ENCODE measurements at places on chromosomes 7 and 10.

DNA sequence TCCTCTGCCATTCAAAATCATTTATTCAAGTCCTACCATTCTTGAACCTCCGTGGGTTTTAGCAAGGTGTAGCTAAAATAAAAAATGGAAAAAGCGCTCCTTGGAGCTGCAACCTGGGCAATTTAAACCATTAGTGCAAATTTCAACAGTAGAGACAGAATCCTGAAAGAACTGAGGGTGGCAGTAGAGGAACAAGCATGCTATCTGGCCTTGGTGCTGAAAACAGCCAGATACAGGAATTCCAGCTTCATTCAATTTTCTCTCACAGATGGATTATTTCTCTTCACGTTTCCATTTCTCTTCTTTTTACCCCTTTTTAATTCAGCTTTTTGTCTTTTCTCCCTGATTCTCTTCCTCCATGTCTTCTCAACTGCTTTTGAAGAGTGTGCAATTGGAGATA is 77.7 kb downstream of the OTUD1 start:
- DNase-seq = peak; percentile 4

DNA sequence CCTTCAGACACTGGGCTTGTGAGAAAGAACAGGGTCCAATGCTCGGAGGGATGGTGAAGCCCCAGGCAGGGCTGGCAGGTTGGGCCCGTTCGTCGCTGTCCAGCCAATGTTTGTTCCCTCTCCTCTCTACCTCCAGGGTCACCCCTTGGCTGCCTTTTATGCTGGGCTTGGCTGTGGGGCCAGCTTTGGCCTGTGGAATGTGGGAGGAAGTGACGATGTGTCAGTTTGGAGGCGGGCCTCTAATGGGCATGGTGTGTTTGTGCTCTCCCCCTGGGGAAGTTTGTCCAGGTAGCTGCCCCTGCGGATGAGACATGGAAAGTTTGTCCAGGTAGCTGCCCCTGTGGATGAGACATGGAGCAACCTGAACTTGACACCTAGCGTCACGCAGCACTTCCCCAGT is 236.7 kb downstream of the GLRX3 start:
- no peak for DNase-seq

- DNase-seq = no peak
Measured at GRCh38 chr10:15703151-15703880, 16.4 kb downstream of the ITGA8 start.

GRCh38 chr10:5318148-5318547 is 46.6 kb upstream of the UCN3 start:
- DNase-seq = no peak

DNA sequence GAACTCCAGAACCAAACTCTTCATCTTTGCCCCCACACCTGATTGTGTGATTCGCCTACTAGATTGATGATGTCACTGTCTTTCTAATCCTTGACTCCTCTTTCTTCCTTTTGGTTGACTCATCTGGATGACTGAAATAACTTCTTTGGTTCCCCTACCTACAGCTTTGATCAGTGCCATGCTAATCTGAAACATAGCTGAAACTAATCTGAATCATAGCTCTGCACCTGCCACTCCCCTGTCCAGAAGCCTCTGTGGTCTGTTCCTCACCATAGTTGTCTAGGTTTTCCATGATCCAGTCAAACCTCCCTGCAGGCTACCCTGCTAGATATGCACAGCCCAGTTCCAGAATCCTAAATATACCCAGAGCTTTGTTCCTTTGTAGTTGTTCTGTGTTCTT is 51.9 kb downstream of the ZNF365 start:
- DNase-seq = no peak

DNA sequence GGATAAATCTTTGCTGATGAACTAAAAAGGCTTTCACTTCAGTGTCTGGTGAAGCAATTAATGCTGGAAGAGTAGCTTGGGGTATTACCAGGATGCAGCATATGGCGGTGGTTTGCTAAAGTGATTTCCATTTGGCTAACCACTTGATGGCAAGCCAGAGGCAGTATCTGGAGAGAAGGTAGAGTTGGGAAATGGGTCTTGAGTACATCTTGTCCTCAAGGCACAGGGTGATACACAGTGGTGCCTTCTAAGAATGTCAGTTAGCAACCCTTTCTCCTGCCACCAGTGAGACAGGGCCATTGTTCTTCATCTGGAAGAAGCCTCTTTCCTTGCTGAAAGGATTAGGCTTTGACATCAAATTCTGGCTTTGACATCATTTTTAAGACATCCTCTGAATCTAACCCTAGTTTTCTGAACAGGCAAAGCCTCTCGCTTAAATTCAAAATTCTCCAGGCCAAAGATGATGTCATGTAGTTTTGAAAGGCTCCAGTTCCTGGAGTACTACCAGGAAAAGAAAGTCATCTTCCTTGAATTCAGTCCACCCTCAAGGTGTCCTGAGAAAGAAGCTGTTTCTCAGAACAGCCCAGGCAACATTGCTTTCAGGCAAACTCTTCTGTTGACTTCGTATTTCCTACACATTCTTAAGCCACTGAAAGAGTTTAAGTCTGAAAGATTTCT is 162.4 kb downstream of the ARID5B start:
- DNase-seq = no peak

DNA sequence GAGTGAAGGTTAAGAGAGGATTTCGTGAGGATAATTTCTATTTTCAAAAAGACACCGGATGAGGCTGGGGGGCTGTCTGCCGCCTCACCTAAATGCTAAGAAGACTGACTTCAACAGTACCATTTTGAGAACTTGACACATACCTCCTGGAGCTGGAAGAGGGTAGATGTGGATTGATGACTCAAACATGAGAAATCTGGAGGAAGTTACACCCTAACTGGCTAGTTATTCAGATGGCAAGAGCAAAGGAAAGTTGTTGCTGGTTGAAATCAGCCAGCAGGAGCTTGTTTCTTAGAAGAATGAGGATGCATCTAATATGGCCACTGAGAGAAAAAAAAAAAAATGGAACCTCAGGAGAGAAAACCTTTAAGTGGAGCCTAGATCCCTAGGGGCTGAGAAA is 76.2 kb upstream of the KIAA1217 start:
- DNase-seq = no peak

DNA sequence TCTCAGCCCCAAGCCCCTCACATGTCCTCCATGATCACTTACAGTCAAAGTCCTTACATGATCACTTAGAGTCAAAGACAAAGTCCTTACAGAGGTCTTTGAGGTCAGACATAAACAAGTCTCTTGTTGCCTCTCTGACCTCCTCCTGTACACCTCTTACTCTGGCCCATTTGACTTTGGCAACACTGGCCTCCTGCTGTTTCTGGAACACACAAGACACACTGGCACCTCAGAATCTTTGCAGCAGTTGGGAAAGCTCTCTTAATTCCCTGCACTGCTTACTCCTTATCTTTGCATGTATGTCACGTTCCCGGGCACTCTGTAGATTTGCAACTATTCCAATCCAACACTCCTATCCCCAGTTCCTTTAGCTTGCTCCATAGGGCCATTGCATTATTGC is 102.3 kb downstream of the NSUN6 start:
- DNase-seq = no peak

GRCh38 chr10:96660297-96660696 is 60.0 kb downstream of the PIK3AP1 start:
- DNase-seq = no peak

DNA sequence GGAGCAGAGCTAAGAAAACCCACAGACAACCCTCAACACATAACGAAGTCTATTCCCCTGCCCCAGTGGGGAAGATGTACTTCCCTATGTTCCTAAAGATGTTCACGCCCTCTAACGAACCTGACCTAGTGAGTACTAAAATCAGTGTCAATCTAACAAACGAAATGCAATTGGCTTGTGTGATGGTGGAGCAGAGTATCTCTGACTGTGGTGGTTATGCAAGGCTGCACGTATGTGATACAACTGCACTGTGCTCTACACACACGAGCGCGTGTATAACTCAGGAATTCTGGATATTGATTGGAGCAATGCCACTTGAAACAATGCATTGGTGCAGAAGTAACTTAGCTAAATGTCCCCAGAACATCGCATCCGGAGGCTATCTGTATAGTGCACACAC is 1.3 kb downstream of the ANKRD16 start:
- DNase-seq = no peak

DNA sequence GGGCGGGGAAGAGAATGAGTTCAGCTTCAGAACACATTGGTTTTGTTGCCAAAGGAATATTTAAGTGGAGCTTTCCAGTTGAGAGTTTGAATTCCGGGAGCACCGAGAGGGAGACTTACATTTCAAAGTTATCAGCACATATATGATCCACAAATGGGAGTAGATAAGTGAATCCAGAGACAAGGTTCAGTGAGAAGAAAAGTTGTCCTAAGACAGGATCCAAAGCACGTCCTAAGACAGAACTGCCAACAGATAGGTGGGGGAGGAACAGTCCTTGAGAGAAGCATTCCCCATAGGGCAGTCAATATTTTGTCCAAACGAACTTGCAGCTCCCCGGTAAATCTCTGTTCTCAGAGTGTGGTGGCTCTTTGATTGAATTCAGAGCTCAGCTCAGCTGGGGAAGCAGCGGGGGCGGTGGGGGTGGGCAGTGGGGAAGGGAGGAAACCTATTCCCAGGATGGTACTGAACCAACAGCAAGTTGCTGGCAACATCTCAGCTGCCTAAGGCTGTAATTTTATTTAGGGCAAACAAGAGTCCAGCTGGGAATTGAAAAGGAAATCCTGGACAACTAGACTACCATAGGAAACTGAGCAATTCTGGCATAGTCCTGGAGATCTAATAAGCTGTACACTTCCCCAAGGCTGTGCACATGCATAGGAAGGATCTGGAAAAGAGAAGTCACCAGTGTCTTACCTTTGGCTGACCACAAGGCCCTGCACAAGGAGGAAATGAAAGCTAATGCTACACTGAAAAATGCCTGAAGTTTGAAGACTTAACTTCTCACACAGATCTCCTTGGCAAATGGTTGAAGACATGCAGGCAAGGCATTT is 94.2 kb upstream of the CXCL12 start:
- DNase-seq = no peak

GRCh38 chr10:19815731-19816410 is 361 bp upstream of the PLXDC2 start:
- DNase-seq = no peak

DNA sequence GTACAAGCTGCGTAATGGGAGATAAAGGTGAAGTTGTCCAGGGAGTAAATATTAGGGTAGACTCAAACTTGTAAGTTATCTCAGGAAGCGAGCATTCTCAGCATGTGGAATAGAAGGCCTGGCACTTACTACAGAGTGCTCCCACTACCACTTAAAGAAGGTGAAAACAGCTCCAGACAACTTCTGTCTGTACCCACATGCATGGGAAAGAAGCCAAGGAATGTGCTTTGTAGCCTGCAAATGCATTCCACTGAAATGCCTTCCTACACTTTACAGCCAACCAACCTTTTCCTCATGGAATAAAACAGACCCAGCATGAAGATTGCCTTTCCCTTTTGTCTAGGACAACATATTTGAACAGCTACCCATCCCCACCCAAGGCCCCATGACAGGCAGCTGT is 45.4 kb upstream of the NPSR1 start:
- no peak for DNase-seq

DNA sequence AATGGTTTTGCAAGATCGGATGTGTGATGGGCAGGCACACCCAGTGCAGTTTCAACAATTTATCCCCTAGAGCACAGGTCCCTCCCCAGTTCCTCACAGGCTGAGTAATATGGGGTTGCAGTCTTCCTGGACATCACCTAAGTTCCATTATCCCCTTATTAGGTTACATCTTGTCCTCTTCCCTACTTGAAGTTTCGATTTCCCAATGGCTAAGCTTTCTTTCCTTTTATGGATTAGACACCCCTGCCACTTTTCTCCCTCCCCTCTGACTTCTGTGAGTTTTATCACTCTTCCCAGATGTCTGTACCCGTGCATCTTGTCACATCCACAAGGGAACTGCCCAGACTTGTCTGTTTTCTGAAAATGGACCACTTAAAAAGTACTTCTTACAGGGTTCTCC is 2.4 kb upstream of the NIPSNAP2 start:
- no peak for DNase-seq

- DNase-seq = no peak
Measured at GRCh38 chr10:61860964-61861758, 40.3 kb upstream of the ARID5B start.

DNA sequence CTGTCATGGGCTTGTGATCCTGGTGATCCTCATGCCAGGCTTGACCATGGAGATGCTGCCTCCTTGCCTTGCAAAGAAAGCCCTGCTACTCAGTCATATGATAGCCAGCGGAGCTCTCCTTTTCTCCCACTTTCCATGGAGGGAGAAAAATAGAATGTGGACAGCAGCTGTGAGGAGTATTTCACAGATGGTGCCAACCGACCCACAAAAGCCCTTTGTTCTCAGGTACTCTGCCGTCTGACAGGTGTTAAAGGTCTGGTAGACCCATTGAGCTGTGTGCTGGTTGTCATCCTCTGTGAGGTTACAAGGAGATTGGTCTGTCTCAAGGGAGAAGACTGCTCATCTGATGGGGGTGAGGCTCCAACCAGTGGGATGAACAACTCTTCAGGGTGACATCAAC is 29.5 kb upstream of the COBL start:
- DNase-seq = no peak

- DNase-seq = no peak
Measured at GRCh38 chr10:99996671-99997648, 12.8 kb downstream of the DNMBP start.

GRCh38 chr7:141362580-141363435 is 188.4 kb upstream of the AGK start:
- no peak for DNase-seq

GRCh38 chr10:44467900-44468299 is 83.0 kb upstream of the CXCL12 start:
- DNase-seq = no peak

GRCh38 chr10:74084955-74085354 is 65.7 kb downstream of the AP3M1 start:
- DNase-seq = no peak

- DNase-seq = no peak
Measured at GRCh38 chr7:48617993-48618392, 306.4 kb upstream of the CDC14C start.

DNA sequence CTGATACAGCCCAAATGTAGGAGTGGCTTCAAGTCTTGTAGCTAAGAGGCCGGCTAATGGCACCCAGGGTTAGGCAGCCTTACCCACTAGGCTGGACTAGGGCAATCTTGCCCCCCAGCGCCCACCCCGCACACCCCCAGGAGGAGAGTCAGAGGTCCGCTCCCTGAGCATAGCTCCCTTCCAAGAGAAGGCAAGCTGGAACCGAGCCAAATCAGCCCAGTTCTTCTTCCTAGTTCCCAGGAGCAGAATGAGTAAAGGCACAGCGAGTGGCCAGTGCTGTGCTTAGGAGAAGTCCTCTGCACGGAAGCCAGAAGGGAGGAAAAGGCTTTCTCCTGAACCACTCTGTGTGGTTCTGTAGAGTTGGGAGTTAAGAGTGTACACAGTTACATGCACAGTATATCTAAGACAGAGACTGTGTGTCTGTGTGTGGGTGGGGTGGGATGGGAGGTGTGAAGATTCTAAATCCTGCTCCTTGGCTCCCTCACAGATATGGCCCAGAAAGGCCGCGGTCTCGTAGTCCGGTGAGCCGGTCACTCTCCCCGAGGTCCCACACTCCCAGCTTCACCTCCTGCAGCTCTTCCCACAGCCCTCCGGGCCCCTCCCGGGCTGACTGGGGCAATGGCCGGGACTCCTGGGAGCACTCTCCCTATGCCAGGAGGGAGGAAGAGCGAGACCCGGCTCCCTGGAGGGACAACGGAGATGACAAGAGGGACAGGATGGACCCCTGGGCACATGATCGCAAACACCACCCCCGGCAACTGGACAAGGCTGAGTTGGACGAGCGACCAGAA is 59.7 kb upstream of the PDCD4 start:
- no peak for DNase-seq

- no peak for DNase-seq
Measured at GRCh38 chr7:99121496-99122021, 22.3 kb downstream of the SMURF1 start.

- DNase-seq = no peak
Measured at GRCh38 chr7:22093001-22093400, 147.3 kb upstream of the CDCA7L start.

GRCh38 chr10:123007558-123008354 is 839 bp downstream of the IKZF5 start:
- peak; percentile 68 for DNase-seq
